Muscle of back (tissue), 13 donors: ENCODE measurements at places on chromosomes 12 and 14. TPM values are rescaled to one million over a fixed set of nuclear protein-coding genes. Genes with fewer than 3 reads are reported as not detected.

DNA sequence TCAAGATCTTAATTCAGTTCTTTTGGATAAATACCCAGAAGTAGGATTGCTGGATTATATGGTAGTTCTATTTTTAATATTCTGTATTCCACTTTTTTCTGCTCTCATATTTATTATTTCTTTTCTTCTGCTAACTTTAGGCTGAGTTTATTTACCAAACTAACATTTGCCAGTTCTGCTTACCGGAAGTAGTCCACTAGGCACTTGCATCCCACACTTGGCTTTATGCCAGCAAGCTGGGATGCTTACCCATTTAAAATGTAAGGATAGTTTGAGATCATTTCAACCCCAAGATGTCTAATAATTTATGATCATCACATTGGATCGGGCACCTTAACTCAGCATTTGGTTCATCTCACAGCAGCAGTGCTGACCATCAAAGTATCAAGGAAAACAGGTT lies 96.8 kb downstream of the PIK3C2G start:
- no peak for DNase-seq

DNA sequence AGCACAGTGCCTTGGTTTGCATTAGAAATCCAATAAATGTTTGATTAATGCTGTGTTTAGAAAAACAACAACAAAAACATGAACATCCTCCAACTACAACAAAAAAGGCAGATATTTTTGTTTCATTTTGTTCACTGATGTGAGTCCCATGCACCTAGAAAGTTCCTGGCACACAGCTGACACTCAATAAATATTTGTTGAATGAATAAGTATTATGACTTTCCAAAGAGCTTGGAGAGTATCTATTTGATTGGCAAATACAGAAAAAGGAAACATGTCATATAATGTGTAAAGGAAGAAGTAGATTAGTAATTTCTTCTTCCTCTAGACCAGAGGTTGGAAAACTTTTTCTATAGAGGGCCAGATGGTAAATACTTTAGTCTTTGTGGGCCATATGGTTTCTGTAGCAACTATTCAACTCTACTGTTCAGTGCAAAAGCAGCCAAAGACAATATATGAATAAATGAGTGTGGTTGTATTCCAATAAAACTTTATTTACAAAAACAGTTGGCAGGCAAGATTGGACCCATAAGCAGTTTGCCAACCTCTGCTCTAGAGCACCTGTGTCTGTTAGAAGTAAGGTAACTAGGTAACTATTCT lies 312.3 kb upstream of the DIO2 start:
- no peak for DNase-seq

GRCh38 chr14:55102141-55102621 lies 26.9 kb upstream of the LGALS3 start:
- peak; percentile 72 for DNase-seq

The JPH4 gene
- polyA plus RNA-seq: 0.52 TPM
